Keratinocyte (primary cell): ENCODE measurements at places on chromosomes 5 and 9.

GRCh38 chr9:121823451-121824169 lies 172.2 kb downstream of the DAB2IP start:
- H3K4me3 ChIP-seq = no peak overlapping the region
- no peaks in the 10 kb centered on the region for H3K27me3 ChIP-seq
- no peak overlapping the region for H3K27ac ChIP-seq
- H3K4me1 ChIP-seq = no peaks in the 10 kb centered on the region
- H3K36me3 ChIP-seq = peaks cover 4% of the 10 kb centered on the region
- no peak for DNase-seq

GRCh38 chr5:14406554-14406849 lies 175.1 kb upstream of the OTULINL start:
- H3K27me3 ChIP-seq = no peaks in the 10 kb centered on the region
- no peak for DNase-seq
- H3K27ac ChIP-seq = peak overlapping the region; percentile 48
- no peak overlapping the region for H3K4me3 ChIP-seq
- peaks cover 16% of the 10 kb centered on the region for H3K4me1 ChIP-seq
- peaks cover 37% of the 10 kb centered on the region for H3K36me3 ChIP-seq

DNA sequence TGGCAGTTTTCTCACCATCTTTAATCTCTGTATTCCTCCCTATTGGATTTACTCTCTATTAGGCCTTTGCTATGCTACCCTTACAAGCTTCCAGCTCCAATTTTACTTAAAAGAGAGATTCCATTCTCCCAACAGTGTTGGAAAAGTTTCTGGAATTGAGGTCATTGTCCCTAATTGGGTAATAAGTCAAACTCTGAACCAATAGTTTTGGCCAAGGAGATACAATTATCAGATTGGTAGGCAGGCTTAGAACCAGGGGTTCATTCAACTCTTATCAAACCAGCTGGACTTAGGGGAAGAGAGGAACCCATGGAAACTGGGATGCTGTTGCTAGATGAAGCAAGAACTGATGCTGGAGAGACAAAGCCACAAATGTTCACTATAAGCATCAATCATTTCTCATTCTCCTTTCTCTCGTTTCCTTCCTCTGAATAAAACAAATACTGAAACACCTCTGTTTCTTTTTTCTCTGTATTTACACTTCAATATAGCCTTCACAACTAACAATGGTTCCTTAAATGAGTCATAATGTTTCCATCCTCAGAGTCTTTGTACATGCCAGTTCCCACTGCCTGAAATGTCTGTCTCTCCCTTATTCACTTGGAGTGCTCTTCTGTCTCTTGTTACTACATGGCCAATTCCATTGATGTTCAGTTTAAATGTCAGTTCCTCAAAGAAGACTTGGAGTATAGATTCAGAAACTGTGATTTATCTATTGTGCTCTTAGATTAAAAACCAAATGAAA lies 587.3 kb downstream of the GABRG2 start:
- H3K27me3 ChIP-seq = no peaks in the 10 kb centered on the region
- no peak overlapping the region for H3K27ac ChIP-seq
- DNase-seq = no peak
- H3K36me3 ChIP-seq = no peaks in the 10 kb centered on the region
- no peaks in the 10 kb centered on the region for H3K4me1 ChIP-seq

DNA sequence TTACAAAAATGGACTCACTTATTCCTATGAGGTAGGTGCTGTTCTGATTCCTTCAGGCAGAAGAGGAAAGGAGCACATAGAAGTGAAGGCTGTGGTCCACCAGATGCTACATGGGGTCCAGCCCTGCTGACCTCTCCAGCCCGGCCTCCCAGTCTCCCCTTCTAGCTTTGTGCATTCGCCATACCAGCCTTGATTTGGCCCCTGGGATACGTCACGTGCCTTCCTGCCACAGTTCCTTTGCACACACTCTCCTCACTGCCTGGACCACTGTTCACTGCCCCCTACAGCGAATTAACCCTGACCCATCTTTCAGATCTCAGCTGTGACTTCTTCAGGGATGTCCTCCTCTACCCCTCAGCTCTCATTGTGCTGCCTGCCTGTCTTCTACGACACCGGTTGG lies 32.6 kb downstream of the FGF1 start:
- no peaks in the 10 kb centered on the region for H3K36me3 ChIP-seq
- H3K27me3 ChIP-seq = no peaks in the 10 kb centered on the region
- no peak overlapping the region for H3K27ac ChIP-seq
- DNase-seq = no peak
- H3K4me1 ChIP-seq = no peaks in the 10 kb centered on the region
- no peak overlapping the region for H3K4me3 ChIP-seq
